Lower lobe of right lung (tissue), 2 donors: ENCODE measurements at places on chromosomes 11 and 22. TPM values are rescaled to one million over a fixed set of nuclear protein-coding genes. Genes with fewer than 3 reads are reported as not detected.
A peak's percentile ranks its signal among the peaks of the same experiment; 100 is the strongest.

OR2AG1 gene
- total RNA-seq = not detected

DNA sequence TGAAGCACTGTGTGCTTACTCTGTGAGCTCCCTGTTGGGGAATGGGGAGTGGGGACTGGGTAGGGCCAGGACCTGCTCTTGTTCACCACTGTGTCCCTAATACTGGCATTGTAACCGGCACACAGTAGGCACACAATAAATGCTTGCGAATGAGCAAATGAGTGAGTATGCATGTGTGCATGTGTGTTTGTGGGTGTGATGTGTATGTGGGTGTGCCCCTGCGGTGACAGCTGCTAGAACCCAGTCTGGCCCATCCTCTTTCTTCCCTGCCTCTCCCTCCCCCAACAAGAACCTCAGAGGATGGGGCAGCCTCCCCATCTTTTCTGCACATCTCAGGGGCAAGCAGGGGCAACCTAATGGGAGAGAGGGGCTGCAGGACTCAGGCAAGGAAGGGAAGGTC, 90.5 kb downstream of the MN1 start:
- DNase-seq = no peak

DNA sequence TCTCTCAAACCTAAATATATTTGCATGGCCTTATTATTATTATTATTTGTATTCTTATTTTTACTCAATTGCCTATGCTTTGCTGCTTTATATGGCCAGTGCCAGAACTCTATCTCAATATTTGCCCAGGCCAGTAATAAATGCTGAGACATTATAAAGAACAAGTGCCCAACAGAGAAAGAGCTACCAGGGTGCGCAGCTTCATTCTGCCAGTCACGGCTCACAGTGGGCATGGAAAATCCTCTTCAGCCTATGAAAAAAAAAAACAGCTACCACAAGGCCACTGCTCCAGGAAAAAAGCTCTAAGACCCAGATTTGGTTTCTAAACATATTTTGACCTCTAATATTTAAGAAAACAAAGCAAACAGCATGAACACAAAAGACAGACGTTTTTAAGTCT, 1223.6 kb downstream of the LRRC4C start:
- DNase-seq = no peak

DNA sequence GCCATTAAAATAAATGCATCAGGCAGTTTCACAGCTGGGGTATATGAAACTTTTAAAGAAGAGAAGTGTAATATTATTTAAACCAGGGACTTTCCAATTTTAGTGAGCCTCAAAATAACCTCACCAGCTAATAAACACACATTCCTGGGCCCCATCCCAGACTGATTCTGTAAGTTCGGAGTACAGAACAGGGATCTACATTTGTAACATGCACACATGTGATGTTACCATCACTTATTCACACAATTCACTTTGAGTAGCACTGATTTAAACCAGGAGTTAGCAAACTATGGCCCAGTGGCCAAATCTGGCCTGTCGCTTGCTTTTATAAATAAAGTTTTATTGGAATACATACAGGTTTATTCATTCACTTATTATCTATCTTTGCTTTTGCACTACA, 62.0 kb downstream of the STK33 start:
- DNase-seq = no peak

DNA sequence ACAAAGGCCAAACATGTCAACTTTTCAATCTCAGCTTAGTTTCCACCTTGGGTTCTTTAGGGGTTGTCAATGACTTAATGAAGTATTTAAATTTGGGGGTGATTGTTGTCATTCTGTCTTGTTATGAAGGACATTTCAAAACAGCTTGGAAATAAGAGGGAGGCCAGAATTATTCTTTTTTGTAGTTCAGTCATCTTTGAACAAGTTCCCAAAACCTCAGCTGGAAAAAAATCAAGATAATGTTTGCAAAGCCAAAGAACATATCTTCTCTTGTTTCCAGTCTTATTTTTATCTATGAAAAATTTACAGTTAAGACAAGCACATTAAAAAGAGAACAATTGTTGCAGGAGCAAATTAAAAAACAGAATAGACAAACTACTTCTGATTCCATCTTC, 612.8 kb downstream of the INSC start:
- no peak for DNase-seq

GRCh38 chr22:33895444-33895843, 24.8 kb downstream of the LARGE1 start:
- no peak for DNase-seq

- DNase-seq = peak; percentile 73
Observed at GRCh38 chr11:119205080-119205479, 1.1 kb upstream of the CBL start.

CD248 gene
- 28.7 TPM for total RNA-seq

STX3 gene
- total RNA-seq = 59.4 TPM

CEP164 gene
- 27.3 TPM for total RNA-seq

- no peak for DNase-seq
Observed at GRCh38 chr11:133936136-133936535, 20.6 kb downstream of the IGSF9B start.

DNA sequence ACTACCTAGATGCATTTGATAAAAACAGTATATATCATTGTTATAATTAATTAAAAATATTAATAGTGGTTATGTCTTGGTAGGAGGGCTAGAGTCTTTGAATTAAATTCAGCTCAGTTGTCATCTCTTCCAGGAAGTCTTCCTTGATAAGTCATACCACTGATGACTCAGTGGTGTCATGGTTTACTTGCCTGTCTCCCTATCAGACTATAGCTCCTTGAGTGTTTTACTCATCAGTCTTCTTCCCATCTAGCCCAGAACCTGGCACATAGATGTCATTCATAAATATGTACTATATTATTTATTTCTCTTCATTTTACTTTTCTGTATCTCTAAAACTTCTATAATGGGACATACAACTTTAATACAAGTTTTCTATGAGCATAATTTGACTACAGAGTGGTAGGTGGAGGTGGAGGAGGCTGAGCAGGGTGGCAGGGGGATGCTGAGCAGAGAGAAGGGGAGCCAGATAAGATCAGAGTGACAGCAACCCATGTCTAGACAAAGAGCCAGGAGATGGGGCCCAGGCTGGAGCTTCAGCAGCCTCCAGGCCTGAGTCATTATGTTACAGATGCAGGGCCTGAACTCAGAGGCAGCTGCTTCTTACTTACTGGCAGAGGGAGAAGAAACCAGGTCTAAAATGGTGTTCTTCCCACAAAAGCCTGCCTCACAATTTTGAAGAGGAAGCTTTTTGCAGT, 82.3 kb upstream of the PHOX2A start:
- no peak for DNase-seq

DNA sequence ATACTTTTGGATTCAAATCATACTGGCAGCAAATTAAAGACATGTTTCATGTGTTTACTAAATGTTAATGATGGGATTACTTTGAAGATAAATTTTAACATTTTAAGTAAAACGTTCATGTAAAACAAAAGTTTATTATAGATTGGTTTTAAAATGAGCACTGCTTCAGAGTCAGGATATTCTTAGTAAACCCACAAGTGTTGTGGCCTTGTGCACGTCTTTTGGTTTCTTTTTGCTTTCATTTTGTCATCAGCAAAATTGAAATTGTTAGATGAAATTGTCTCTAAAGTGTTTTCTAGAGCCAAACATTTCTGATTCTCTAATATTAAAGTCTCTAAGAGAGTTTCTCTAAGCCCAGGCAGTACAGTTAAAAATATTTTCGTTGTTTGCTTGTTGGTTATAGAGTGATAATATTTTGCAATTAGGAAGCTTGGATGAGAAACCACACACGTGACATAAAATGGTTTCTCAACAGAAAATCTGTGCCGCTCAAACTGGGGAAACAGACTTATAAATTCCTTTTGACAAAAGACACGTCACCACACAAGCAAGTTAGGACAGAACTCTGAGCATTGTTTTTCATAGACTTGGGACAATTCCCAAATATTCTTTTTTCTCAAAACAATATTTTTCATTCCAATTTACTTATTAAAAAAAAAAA, 164.4 kb downstream of the TEAD1 start:
- DNase-seq = no peak

- DNase-seq = no peak
Observed at GRCh38 chr22:46540874-46541273, 3.5 kb upstream of the CELSR1 start.

GRCh38 chr22:25637032-25637431, 72.6 kb downstream of the GRK3 start:
- no peak for DNase-seq

DNA sequence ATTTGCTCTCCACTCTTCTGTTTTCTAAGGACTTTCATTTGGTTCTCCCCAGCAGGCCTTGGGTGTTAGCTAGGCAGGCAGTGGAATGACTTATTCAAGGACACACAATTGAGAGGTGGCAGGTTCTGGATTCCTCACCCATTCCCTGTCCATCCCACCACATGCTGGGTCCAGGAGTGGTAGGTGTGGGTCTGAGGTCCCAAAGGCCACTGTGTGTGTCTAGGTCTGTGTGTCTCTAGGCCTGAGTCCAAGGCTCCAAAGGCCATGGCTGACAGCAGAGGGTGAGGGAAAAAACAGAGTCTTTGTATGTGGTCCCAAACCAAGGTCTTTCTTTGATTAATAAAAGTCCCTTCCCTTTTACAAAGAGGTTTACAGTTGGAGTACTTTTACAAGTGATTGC, 40.8 kb downstream of the SLC5A1 start:
- DNase-seq = no peak

GRAP2 gene
- 9.5 TPM for total RNA-seq

DNA sequence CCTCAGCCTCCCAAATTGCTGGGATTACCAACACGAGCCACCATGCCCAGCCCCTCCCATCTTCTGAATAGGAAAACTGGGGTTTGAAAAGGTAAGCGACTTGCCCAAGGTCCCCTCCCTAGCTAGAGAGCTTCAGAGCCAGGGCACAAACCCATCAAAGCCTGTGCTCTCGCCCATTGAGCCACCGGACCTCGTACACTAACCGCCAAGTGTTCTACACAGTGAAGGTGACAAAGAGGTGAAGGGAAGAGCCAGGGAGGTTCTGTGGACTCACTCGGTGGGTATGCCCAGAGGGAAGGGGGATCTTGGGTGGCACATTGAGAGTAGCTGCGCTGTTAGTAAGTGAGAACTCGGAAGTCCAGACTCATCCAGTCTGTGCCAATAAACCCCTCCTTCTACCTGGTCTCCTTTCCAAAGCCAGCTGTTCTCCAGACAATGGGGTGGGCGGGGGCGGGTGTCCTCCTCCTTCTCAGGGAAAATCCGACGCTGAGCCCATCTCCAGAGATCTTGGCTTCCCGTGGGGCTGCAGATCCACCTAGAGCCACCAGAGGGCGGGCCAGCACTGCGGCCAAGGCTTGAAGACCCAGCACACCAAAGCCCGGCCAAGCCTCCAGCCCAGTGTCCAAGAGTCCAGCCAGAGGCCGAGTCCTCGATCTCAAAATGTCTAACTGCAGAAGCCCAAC, 3.2 kb upstream of the RTN4RL2 start:
- peak; percentile 92 for DNase-seq

DNA sequence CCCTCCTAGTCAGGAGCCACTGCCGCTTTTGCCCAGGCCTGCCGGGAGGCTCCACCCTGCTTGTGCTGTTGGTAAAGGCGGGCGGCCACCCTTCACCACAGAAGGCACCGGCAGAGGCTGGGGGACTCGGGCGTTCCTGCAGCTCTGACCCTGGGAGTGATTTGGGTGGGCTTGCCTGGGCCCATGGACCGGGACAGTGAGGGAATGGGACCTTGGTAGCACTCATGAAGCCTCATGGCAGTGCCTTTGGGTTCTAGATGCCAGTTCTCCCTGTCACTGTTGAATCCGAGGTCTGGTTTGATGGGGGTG, 4.4 kb downstream of the TPCN2 start:
- DNase-seq = no peak

DNA sequence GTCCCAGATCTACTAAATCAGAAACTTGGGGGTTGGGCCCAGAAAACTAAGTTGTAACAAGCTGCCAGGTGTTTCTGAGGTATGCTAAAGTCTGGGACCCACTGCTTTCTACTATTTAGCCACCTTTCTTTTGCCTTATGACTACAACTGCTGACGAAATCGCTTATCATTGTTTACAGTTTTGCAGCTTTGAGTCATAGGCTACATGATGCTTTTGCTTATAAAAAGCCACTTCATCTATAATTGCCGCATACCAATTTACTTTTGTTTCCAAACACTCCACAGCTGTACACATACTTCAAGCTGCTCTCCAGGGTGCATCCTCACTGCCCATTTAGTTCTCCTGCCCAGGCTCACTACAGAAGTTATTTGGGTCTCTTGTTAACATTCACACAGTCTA, 144.7 kb downstream of the ENTHD1 start:
- no peak for DNase-seq

DNA sequence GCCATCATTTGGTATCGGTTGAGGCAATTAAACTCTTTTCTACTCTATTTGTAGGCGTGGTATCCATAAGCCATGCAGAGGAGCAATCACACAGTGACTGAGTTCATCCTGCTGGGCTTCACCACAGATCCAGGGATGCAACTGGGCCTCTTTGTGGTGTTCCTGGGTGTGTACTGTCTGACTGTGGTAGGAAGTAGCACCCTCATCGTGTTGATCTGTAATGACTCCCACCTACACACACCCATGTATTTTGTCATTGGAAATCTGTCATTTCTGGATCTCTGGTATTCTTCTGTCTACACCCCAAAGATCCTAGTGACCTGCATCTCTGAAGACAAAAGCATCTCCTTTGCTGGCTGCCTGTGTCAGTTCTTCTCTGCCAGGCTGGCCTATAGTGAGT, 8.4 kb downstream of the OR9G4 start:
- DNase-seq = no peak

DNA sequence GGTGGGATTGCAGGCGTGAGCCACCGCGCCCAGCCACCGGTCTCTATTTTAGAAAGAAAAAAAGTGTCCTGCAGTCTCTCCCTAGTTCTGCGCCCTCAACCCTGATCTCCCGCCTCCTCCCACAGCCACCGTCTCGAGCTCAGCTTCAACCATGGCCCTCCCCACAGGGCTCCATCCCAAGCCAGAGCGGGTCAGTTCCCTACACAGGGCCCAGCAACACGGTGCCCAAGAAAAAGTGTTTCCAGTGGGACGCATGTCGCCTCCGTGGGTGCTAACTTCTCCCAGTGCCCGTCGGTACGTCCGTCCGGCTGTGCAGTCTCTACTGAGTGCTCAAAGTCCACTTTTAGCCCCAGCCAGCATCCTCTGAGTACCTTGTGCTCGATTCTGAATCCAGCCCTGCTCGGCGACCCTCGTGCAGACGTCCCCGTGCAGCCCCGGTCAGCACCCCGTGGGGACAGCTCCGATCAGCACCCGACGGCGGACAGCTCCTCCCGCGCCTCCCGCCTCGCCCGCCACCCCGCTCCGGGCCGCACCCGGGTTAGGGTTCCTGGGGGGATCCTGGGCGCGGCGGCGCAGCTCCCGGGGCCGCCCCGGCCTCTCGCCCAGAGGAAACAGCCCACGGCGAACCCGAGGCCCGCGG, 657 bp upstream of the MAPK8IP2 start:
- no peak for DNase-seq

PSMA1 gene
- total RNA-seq = 121 TPM

DNA sequence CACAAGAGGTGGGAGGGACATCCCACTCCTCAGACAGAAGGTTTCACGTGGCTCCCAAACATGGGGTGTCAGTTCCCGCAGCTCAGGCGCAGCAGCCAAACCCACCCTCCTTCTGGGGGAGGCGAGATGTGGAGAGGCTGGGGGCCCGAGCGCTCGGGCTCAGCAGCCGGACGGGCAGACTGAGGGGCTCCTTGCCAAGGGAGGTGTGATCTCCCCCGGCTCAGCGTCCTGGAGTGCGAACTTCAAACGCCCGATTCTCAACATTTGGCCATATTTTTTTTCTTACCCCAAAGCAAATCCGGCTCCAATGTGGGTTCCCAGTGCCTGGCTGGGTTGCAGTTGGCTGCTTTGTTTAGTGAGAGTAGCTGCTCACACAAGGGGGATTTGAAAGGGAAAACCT, 477.9 kb downstream of the MN1 start:
- DNase-seq = no peak

- no peak for DNase-seq
Observed at GRCh38 chr11:103581760-103582159, 454.7 kb upstream of the DDI1 start.

- no peak for DNase-seq
Observed at GRCh38 chr22:35534091-35534490, 6.5 kb upstream of the RASD2 start.
